Effector memory CD8-positive, alpha-beta T cell (primary cell): ENCODE measurements at places on chromosomes 11 and 22.

DNA sequence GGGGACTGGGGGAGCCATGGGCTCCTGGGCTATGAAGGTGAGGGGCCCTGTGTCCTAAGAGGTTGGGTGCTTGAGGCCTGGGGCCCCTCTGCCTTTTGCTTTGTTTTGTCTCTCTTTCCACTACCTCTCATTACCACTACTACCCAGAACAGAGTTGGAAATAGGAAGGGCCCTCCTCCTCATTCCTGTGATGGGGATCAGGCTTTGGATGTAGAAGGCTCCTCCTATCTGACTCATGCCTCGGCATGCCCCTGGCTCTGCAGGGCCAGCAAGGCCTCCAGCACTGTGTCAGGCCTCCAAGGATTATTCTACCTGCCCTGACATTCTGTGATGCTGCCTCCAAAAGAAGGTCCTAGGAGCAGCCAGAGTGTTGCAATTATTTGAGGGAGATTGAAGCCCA lies 766 bp downstream of the IZUMO1R start:
- DNase-seq, result no peak

DNA sequence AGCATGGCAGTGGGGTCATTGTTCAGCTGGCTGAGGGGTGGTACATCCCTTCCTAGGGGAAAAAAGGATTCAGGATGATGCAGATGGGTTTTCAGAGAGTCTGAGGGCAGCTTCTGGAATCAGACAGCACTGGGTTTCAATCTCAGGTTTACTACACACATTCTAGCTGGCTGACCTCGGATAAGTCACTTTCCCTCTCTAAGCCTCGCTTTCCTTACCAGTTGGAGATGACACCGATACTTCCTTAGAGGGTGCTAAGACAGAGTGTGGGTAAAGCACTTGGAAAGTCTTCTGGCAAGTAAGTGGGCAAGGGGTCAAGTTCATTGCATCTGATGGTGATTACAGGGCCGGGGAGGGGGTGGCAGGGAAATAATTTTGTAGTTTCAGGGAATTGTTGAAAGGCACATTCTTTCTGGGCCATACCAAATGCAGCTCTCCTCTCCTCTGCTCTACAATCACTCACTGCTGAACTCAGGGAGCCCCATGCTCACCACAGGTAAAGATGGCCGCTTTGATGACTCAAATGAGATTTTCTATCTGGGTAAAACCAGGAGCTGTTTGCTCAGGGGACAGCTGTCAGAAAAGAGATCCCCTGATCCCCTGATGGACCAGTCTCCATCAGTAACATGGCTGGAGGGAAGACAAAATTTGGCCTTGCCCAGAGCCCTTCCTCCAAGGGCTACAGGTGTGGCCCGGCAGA lies 6.5 kb upstream of the MIAT start:
- no peak for DNase-seq

DNA sequence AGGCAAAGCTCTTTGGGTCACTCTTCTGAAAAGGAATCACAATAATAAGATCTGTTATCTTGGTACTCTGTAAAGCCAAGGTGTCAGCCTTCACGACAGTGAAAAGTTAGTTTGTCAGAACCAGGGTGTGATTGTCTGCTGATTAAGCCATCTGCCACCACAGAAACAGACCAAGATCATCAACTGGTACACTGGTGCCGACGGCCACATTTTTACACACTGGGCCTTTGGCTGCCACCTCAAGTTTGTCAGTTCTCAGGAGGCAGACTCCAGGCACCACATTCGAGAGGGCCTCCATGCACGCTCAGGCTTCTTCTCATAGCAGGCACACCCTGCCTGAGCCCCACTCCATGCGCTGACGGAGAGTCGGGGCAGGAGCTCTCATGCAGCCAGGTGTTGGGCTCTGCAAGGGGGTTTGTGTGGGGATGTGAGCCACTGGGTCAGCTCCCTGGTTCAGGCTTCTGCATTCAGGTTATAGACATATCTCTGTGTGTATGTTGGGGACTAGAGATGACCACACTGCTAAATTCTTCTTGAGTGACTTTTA lies 66.2 kb downstream of the KCNJ1 start:
- DNase-seq, result no peak

- DNase-seq, result no peak
Observed at GRCh38 chr11:3833449-3833848, 7.3 kb downstream of the RHOG start.

DNA sequence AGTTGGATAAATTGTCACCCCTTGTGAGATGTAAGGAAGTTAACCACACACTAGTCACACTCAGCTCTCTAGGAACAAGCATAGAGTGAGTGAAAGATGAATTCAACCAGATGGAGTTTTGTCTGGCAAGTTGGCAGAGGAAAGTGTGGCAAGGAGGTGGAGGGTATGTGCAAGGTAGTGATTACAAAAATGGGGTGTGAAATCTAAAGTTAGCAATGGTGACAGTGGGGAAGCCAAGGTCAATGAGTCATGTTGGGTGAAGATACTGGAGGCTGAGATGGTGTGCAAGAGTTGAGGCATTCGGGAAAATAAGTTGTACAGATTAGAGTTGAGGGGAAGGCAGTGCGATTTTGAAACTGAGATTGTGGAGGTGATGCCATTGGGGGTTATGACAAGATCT lies 33.7 kb downstream of the MRGPRX2 start:
- no peak for DNase-seq

DNA sequence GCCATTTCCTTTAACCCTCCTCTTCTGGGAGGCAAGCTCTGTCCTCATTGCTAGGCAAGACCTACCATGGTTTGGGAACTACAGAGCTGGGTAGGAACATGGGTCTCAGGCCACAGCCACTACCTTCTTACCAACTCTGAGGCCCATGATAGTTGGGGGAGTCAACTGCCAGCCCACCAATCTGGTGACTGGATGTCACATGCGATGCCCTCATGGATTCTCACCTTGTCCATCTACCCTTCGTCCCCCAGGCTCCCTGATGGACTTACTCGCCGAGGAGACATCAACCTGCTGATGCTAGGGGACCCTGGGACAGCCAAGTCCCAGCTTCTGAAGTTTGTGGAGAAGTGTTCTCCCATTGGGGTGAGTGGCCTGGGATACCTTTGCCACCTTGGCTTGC lies 13.7 kb downstream of the MCM5 start:
- DNase-seq, result no peak

GRCh38 chr22:43005106-43005505 lies 9.8 kb downstream of the PACSIN2 start:
- DNase-seq, result no peak

DNA sequence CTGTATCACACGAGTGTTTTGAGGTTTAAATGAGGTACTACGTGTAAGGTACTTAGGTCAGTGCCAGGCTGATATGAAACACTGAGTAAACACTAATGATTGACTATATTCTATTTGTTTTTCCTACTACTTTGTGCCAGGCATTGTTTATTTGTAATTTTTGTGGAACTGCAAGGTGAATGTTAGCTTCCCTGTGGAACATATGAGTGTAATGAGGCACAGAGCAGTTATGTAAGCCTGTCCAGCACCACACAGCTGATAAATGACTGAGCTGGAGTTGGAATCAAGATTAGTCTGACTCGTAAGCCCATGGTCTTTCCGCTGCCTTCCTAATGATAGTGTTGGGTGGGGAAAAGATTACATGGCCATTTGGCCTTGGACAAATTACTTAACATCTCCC lies 5.9 kb downstream of the SLC37A2 start:
- no peak for DNase-seq

DNA sequence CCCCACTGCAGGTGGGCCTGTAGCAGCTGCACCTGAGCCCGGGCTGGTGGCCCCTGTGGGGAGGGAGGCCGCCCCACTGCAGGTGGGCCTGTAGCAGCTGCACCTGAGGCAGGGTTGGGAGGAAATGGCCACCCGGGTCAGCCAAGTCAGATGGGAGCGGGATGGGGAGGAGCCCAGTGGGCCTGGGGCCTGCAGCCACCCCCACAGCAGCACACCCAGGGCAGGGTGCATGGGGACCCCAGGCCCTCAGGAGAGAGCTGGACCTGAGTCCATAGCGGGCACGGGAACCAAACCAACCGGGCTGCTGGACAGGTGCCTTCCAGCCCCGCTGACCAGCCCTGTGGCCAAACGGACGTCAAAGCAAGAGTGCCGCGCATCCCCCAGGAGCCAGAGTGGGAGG lies 61.7 kb downstream of the BRD1 start:
- no peak for DNase-seq

DNA sequence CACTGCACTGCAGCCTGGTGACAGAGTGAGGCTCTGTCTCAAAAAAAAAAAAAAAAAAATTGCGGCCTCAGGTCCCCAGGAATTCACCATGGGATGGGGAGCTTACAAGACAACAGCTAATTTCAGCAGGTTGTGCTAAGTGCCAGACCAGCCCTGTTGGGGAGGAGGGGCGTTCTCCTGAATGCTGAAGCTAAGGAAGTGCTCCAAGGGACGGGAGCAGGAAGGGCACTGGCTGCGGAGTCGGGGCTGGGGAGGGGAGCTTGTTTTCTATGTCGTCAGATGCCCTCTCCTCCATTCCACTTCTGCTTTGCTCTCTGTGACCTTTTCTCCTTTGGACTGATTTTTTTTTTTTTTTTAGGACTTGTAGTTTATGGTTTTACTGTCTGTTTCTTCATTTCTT lies 4.5 kb downstream of the ADAMTS15 start:
- no peak for DNase-seq

- no peak for DNase-seq
Observed at GRCh38 chr22:32775957-32776356, 25.5 kb upstream of the TIMP3 start.

GRCh38 chr11:75031771-75032549 lies 43.2 kb downstream of the NEU3 start:
- peak; percentile 51 for DNase-seq

- DNase-seq, result no peak
Observed at GRCh38 chr11:17432002-17432401, 43.5 kb upstream of the KCNJ11 start.

DNA sequence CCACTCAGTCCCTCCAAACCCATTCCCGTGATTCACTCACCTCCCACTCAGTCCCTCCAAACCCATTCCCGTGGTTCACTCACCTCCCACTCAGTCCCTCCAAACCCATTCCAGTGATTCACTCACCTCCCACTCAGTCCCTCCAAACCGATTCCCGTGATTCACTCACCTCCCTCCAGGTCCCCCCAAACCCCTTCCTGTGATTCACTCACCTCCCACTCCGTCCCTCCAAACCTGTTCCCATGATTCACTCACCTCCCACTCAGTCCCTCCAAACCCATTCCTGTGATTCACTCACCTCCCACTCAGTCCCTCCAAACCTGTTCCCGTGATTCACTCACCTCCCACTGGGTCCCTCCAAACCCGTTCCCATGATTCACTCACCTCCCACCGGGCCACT lies 639.6 kb downstream of the BRD1 start:
- no peak for DNase-seq

DNA sequence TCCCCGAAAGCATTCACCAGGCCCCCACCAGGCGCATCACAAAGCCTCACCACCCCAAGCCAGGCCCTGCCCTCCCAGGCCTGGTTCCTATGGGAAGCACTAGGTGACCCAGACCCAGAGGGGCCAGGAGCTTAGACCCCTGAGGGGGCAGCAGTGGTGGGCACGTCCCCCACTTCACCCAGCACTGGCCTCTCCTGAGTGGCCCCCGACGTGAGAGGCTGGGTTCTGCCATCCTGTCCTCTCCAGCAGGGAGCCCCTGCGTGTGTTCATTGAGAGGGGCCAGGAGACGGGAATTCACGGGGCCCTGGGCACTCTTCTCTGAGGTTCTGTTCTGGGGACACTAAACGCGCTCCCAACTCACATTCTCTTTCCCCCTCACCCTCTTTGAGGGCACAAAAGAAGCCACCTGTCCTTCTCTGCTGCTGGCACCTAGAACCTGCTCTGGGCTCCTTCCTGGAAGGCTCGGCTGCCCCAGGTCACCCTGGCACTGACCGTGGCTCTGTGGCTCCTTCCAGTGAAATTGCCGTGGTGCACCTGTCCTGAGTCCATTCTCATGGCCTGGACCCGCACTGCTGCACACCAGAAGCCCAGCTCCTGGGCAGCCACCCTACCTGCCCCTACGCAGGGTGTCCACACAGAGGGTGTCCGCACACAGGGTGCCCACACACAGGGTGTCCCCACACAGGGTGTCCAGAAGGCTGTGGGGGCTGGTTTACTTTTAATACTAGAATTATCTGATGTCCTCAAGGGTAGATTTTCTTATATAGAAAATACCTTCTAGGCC lies 12.2 kb downstream of the PTDSS2 start:
- no peak for DNase-seq

- DNase-seq, result no peak
Observed at GRCh38 chr11:117808784-117809183, 11.8 kb upstream of the DSCAML1 start.

DNA sequence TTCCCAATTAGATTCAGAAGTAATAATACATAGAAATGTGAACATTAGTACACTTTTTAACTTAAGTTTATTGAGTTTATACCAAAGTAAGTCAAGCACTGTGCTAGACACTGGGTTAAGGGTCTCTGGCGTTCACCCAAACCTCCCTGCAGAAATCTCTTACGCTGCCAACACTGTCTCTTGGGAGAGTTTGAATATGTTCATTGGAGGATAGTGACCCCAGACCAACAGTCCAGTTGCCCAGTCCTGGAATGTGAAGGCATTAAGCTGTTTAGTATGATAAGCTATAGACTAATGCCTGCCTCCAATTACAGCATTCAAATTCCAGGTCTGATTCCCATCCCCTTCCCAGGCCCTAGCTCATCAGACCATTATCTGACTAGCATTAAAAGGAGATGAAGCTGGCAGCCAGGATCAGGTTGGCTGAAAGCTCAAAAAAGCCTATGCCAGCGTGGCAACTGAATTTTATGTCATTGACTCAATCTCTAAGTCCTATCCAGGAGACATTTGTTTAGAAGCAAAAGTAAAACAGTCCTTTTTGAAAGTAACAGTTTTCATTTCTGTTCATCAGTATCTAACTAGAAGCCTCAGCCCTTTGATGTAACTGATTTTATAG lies 77.8 kb downstream of the SFI1 start:
- no peak for DNase-seq

GRCh38 chr11:111639226-111639925 lies 37.1 kb downstream of the SIK2 start:
- DNase-seq, result no peak

GRCh38 chr11:126739499-126740145 lies 260.9 kb downstream of the KIRREL3 start:
- DNase-seq, result no peak

DNA sequence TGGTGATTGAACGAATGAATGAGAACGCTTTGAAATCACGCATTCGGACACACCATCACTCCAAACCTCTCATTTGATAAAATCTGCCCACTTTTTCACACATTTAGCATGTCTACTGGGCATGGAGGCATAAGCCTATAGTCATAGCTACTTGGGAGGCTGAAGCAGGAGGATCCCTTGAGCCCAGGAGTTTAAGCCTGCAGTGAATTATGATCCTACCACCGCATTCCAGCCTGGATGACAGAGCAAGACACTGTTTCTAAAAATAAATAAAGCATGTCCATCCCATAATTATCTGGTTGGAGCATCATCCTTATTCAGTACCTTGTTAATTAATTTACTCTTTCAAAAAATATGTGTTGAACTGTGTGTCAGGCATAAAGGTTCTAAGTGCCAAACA lies 3.3 kb upstream of the PICALM start:
- DNase-seq, result no peak

- DNase-seq, result no peak
Observed at GRCh38 chr11:131870305-131870704, 499.9 kb downstream of the NTM start.

GRCh38 chr11:130528298-130529261 lies 80.1 kb downstream of the ADAMTS15 start:
- DNase-seq, result no peak

- DNase-seq, result no peak
Observed at GRCh38 chr11:95863486-95864140, 60.3 kb downstream of the MTMR2 start.

GRCh38 chr22:47443836-47444745 lies 681.6 kb downstream of the TBC1D22A start:
- no peak for DNase-seq
